ENCODE measurements at places on chromosomes 2 and 18.

DNA sequence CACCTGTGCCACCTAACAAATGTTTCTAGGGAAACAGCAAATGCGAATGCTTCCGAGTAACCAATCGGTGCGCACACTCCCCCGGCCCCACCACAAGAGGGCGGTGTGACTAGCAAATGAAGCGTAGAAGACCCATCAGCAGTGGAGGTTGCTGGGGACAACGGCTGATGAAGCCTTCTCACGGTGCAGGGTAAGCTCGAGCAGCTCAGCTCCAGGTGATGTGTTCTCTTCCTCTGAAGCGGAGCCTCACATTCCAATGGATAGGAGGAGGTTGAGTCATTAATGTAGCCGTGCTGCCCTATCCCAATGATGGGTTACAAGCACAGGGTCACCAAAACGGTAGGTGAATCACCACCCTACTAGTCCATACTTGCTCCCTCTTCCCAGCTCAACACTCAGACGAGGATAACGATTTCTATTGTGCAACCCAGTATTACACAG is 127.6 kb upstream of the TWIST2 start:
- peak; percentile 36 for DNase-seq

DNA sequence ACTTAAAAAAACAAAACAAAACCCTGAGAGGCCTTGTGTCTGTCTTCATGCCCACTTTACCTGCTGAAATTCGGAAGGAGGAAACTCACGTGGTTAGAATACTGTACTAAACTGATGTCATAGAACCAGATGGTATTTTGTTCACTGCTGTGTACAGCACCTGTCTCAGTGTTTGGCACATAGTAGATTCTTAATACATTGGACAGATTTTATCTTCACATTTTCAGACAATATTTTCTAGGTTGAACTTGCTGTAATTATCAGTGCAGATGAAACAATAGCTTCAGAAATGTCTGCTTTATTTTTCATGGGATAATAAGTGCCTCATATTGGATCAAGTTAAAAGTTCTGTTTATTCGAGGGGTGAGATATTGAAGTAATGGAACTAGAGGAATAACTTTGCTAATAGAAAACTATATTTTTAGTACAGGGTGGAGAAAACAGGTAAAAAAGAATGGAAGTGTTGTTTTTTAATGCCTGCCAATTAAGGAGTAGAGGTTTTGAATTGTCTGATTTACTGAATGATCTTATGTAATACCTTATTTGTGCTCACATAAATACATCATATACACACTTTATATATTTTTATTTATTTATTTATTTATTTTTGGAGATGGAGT is 23.7 kb downstream of the DDX1 start:
- DNase-seq, result no peak

GRCh38 chr2:203908797-203909185 is 27.8 kb upstream of the ICOS start:
- DNase-seq, result no peak

- DNase-seq, result no peak
Measured at GRCh38 chr2:42239289-42239661, 70.1 kb downstream of the EML4 start.

GRCh38 chr2:96161898-96162297 is 16.7 kb upstream of the DUSP2 start:
- DNase-seq, result no peak

DNA sequence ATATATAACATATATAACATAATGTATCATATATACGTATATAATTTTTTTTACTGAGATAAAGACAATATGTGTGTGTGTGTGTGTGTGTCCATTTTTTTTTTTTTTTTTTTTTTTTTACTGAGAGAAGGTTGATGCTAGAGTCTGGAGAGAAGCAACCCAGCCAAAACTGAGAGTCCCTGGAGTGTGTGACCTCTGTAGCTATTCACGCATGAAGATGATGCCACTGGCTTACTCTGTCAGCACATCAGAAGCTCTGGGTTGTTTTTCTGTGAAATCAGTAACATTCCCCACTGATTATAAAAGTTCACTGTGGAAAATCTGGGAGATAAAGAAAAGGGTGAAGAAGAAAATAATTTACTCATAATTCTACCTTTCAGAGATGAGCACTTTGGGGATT is 27.2 kb downstream of the CCDC195 start:
- no peak for DNase-seq

GRCh38 chr2:95079199-95079683 is 42.4 kb downstream of the MRPS5 start:
- DNase-seq, result no peak

- no peak for DNase-seq
Measured at GRCh38 chr2:191676790-191677645, 918 bp upstream of the NABP1 start.

GRCh38 chr18:50686409-50686808 is 126.5 kb downstream of the MAPK4 start:
- DNase-seq, result no peak

DNA sequence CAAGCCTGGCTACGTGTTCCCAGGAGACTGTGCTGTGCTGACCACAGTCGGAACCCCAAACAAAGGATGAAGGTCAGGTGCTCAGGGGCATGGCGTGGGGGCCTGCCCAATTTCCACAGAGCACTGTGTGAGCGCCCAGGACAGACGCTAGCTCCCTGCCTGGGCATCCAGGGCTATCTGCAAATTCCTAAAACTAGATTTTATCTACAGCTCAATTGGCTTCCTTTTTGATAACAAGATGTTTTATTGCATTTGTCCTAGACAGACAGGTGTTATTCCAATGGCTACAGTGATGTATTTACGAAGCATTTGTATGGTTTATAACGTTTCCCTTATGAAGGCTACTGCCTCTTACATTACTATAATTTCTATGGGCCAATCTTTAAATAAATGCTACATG is 16.0 kb downstream of the PTGR3 start:
- no peak for DNase-seq

GRCh38 chr2:1617425-1618021 is 126.8 kb downstream of the PXDN start:
- no peak for DNase-seq

DNA sequence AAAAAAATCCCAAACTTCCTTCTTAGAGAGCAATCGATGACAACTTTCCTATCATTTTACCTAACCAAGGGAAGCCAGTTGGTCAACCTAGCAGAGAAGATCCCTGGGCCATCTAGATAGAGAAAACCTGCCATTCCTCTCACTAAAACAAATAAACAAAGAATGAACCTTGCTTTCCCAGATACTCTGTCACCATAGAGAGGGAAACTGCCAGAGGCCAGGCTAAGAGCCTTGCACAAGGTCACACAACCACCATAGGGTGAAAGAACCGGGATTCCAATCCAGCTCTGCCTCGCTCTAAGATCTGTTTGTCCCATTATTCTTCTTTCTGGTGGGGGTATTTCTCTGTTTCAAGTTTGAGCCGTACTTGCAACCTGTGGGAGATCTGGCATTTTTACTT is 154.6 kb downstream of the CYRIA start:
- no peak for DNase-seq

DNA sequence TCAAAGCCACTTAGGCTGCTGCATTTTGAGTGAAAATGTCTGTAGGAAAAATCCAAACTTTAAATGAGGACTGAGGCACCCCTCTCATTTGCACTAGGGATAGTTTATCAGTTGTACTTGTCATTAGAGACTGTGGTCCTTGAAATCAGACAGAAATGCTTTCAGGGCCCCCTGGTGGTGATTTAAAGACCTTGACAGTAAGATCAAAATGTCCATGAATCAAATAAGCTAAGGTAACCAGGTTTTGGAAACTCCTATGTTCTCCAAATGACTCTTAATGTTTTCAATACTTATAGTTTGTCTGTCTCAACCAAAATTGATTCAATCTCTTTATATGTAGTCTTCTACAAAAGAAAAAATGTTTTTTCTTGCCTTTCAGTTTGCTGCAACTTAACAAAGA is 28.8 kb upstream of the DDX18 start:
- peak; percentile 63 for DNase-seq

DNA sequence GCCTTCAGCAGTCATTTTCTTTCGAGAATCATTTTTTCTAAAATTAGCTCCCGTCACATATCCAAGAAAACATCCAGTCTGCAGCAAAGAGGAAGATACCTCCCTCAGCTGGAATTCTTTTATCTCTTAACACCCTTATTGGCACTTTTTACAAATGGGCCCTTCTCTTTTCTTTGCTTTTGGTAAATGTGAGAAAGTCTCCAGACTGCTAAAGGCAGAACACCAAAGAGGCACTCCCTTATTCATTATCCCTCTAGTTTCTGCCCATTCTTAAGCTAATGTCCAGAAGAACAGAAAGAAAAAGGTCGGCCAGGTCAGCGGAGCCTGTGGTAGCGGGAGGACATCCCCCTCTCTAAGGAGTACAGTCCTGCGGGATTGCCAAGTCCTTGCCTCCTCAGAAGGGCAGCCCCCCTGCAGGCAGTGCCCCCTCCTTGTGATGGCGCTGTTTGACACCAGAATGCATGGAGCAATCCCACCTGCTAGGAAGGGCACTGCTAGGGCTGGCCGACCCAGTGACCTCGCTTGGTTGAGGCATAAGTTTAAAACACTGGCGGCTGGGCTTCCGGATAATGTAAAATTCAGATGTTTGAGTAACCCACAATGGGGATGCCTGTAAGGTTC is 34.0 kb downstream of the ST6GAL2 start:
- DNase-seq, result no peak

- DNase-seq, result no peak
Measured at GRCh38 chr2:187549951-187550555, 4.2 kb downstream of the TFPI start.

DNA sequence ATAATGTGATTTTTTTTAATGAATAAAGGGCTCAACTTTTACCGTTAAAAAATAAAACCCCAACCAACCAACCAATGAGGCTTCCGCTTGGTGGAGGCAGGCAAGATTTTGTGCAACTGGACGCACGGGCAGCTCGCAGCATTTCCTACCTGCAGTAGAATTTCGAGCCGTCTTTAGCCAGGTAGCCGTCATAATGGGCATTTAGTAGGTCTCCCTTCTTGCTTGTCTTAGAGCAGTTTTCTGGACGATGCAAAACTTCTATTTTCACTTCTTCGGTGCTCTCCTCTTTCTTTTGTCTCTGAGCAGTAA is 316 bp downstream of the FKBP7 start:
- DNase-seq, result no peak

DNA sequence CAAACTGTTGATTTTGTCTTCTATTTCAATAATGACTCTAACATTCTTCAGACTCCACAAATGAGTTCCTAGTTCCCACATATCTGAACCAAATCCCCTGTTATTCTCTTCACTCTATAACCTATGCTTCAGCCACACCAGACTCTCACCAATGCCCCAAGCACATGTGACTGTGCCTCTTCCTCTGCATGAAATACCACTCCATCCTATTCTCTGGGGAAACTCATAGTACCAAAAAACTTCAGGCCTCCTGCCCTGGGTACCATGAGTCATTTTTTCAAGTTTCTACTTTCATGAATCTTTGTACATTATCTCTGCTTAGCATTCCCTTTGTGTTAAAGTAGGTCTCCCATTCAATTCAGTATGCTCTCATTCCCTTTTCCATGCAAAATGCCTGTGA is 353.2 kb downstream of the ZEB2 start:
- DNase-seq, result no peak

DNA sequence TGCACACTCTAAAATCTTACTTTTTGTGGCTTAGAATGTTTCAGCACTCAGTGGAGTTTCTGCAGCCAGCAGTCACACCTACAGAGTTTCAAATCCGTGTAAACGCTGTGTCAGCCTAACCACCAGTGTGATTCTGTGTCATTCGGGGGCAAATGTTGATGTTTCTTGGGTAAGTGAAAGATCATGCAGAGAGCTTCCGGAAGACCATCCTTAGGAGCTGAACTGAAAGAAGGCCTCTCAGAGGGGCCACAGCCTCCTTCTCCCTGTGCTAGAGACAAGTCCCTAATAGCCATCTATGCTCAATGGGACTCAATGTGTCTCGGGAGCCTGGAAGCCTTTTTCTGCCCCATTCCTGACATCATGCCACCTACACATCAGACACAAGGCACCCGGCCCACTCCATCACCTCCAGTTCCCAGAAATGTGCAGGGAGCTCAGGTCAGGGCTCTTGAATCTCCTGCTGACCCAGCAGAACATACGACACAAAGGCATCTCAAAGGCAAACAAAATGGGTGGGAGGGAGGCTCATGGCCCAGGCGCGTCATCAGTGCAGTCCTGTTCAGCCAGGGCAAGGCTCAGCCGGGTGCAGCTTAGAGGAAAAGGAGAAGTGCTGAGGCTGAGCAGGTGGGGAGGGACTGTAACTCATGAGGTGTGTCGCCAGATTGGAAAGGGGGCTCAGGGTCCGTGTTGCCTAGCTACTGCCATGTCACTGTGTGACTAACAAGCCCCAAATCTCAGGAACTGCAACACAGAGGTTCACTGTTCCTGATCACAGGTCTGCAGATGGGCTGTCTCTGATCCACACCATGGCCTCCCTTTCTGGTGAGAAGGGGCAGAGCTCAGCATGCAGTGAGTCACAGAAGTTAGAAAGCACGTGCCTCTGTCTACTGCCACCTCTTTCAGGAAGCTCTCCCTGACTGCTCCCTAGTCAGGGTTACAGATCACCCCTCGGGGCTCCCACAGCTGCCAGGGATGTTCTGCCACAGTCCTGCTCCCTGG is 82.0 kb downstream of the SMAD7 start:
- no peak for DNase-seq

DNA sequence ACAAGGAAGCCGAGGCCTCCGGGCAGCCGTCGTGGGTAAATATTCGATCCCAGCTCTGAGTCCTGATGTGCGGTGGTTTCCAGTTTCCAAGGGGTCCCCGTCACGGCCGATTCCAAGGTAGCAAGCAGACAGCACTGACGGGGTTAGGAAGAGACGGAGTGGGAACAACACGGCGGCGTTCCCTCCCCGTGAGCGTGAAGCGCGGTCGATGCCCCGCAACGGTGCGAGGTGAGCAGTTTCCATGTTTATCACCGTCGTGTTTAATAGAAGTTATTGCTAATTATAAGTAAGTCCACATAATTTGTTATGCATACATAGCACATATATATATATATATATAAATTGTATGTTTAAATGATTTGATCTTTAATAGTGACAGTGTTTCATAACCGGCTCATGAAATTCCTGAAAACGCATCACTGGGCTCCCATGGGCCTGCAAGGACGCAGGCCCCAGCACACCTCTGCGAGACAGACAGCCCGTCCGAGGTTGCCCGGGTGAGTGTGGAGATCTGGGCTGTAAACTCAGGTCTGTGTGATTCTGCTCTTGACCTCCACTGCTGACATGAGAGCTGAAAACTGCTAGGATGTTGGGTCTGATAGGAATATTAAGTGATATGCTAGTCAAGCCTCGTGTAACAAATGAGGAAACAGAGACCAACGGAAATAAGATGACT is 243.5 kb upstream of the SALL3 start:
- DNase-seq, result no peak

- DNase-seq, result no peak
Measured at GRCh38 chr2:45128580-45128997, 119.3 kb upstream of the SIX2 start.

DNA sequence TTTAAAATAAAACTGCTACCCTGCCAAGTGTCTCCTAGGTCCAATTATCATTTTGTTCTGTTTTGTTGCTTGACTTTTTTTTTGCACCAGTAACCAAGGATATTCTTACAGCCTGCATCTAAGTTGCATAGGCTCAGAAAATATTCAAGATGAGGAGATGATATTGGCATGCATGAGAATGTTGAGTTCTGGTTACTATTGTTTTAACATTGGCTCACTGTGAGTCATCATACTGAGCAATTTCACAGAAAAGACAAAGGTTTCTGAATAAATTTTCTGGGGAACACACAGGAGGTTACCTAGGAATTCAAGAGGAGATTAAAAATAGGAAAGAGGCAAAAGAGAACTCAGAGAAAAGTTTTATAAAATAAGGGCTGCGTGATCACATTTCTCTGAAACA is 84.8 kb upstream of the POU3F3 start:
- no peak for DNase-seq

Data from SHP77 (cell line).